ENCODE measurements at places on chromosomes 2 and 18.

GRCh38 chr2:143463719-143464118 lies 334.5 kb downstream of the ARHGAP15 start:
- DNase-seq = no peak

DNA sequence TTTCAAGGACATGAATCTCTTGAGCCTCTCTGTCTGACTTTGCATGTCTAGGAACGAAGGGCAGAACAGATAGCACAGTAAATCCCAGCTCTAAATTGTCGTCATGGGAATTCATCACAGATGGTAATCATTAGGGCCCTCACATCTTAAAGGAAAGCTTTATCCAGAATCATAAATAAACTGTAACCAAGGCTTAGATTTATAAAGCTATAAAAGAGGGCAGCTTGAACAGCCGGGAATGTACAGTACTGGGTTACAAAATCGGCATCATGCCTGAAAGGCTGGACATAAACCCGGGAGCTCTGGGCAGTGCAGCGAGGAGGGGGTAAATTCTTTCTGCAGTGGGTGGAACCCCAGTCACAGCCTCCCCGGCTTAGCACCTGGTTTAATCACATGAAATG lies 144.4 kb downstream of the GFPT1 start:
- no peak for DNase-seq

DNA sequence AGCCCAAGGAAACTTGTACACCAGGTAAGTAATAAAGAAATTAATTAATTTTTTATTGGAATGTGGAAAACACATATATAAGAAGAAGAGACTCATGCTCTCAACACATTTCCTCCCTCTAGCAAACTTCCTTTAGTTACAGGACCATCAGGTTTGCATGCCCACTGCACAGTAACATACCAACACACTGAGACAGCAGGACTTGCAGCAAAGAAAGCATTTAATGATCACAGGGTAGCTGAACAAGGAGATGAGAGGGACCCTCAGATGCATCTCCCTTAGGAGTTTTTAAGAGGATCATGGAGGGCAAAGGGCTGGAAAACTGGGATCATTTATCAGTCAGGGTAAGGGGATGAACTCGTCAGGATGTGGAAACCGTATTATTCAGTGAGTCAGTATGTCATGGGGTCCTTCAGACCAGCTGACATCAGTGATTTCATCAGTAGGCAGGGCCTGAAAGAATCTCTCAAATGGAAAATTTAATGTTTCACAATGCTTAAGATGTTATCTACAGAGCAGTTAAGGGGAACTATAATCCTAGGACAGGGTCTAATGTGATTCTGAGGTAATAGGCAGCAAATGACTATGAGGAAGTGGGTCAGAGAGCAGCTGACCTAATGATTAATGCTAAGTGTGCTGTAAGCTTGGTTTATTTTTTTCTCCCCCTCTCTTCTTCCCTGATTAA lies 193.8 kb upstream of the RND3 start:
- DNase-seq = no peak

GRCh38 chr18:24181806-24182205 lies 42.9 kb downstream of the CABYR start:
- no peak for DNase-seq

GRCh38 chr2:233241803-233242202 lies 9.7 kb upstream of the ATG16L1 start:
- DNase-seq = peak; percentile 65

GRCh38 chr2:216792222-216793021 lies 67.4 kb downstream of the TNP1 start:
- DNase-seq = no peak

DNA sequence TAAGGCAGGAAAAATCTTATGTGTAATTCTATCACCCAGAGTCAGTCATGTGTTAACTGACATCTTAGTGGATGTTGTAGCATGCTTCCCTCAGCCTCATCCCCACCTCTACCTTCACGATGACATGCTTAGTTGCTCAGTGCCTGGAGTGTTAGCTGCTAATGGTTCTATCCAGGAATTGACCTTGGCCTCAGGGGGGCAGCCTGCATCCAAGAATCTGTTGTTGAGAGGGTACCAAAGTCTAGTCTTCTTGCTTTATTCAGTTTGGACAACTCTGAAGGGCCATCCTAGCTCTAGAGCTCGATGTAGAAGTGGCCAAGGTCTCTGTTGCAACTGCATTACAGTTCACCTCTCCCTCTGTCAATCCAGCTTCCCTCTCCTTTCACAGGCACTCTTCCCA lies 61.2 kb downstream of the ACYP2 start:
- peak; percentile 2 for DNase-seq

DNA sequence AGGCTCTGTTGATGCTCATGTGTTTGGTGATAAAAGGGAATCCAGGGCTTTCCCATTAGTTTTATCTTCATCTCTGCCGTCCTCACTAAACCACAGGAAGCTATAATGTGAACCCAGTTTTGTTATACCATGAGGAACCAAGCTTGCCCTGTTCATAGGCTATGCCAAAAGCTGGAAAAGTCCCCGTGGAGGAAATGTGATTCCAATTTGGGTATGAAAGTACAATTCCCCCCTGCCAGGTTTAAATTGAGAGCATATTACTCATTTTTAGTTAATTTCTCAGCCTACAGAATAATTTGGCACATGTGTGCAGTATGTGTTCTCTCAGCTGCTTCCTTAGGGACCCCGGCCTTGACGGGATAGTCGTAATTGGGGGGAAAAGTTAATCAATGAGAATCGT lies 327.4 kb downstream of the RND3 start:
- no peak for DNase-seq

DNA sequence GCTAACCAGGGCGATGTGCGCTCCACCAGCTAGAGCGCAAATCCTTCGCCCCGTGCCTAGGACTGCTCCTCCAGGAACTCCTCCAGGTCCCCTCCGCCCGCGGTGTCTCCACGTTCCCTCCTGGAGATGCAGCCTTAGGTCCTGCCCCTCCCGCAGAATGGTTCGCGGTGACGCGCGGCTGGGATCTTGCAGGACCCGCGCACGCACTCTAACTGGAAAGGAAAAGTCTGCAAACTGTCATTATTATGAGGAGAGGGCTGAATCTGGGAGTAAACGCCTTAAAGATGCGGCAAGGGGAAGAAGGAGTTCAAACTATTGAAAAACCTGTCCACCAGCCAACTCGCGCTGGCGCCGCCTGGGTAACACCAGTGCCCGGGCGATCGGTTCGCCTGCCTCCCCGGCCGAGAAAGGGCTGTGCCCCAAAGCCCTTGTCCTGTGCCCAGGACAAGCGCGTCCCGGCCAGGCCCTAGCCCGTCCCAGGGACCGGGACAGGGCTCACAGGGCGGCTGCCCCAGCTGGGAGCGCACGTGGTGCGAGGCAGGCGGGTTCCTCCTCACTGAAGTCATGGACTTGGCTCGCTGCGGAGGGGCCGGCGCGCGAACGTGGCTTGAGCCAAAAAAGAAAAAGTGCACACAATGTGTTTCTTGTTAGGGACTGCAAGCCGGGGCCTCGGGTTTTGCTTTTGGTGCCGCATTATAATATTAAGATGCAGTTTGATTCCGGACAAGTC lies 5.5 kb upstream of the ID2 start:
- DNase-seq = no peak

GRCh38 chr2:43941359-43941758 lies 54.4 kb downstream of the LRPPRC start:
- DNase-seq = no peak

DNA sequence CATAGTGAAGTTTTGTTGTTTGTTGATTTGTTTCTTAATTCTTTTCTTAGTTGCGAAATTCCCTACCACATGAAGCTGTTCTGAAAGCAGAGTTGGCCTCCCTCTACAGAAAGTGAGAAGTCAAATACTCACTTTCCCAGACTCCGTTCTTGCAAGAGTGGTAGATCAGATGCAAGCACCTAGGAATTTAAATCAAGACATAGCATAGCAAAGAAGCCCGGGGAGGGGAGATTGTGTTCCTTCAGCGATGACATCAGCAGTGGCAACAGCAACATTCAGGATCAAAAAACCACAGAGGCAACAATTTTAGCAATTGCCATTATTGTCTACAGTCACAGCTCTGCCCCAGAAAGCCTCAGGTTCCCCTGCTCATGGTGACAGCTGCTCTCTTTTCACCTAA lies 580.0 kb downstream of the RNF144A start:
- no peak for DNase-seq

- no peak for DNase-seq
Measured at GRCh38 chr2:28248511-28248910, 144.1 kb upstream of the FOSL2 start.

- DNase-seq = no peak
Measured at GRCh38 chr2:1968209-1968987, 224.1 kb upstream of the PXDN start.

- DNase-seq = peak; percentile 12
Measured at GRCh38 chr2:10486601-10487079, 38.5 kb upstream of the ODC1 start.

DNA sequence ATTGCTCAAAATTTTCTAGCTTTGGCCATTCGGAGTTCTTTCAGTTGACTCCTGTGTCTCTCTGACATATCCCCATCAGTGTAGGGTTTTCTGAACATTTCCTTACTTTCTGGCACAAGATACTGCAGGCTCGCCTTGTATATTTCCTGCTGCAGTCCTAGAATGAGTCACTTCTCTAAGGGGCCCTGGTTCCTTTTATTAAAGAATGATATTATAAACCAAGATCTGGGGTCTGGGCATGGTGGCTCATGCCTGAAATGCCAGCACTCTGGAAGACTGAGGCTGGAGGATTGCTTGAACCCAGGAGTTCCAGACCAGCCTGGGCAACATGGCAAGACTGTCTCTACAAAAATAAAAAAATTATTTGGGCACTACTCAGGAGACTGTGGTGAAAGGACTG lies 3.0 kb upstream of the RPL37A start:
- no peak for DNase-seq

- no peak for DNase-seq
Measured at GRCh38 chr18:48877941-48878340, 72.8 kb downstream of the SMAD7 start.

- DNase-seq = no peak
Measured at GRCh38 chr18:21851327-21851961, 110.9 kb downstream of the MIB1 start.

- DNase-seq = no peak
Measured at GRCh38 chr18:41703744-41704530, 251.1 kb upstream of the PIK3C3 start.

- peak; percentile 83 for DNase-seq
Measured at GRCh38 chr2:199459286-199460100, 1.8 kb upstream of the SATB2 start.

- DNase-seq = peak; percentile 55
Measured at GRCh38 chr2:190607014-190607597, 41.8 kb upstream of the NAB1 start.

GRCh38 chr2:24723665-24724064 lies 69.5 kb downstream of the PTRHD1 start:
- DNase-seq = no peak

GRCh38 chr2:105371810-105372209 lies 27.0 kb downstream of the FHL2 start:
- DNase-seq = no peak

- DNase-seq = no peak
Measured at GRCh38 chr2:25303633-25304236, 38.0 kb downstream of the DNMT3A start.

DNA sequence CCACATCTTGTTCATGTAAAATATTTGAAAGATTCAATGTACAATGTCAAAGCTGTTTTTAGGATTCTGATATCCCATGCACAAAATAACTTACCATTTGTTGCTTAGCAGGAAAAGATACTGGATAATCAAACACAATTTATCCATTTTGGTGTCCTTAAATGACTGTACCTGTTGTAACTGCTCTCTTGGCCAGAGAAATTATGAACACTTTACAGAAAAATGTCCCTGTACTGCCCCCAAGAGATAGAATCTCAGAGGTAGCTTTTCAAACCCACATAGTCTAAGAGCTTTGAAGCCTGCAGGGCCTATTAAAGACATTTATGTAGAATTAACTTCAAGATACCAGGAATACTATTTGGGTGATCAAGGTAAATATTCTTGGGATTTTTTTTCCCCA lies 12.2 kb upstream of the ME2 start:
- no peak for DNase-seq

DNA sequence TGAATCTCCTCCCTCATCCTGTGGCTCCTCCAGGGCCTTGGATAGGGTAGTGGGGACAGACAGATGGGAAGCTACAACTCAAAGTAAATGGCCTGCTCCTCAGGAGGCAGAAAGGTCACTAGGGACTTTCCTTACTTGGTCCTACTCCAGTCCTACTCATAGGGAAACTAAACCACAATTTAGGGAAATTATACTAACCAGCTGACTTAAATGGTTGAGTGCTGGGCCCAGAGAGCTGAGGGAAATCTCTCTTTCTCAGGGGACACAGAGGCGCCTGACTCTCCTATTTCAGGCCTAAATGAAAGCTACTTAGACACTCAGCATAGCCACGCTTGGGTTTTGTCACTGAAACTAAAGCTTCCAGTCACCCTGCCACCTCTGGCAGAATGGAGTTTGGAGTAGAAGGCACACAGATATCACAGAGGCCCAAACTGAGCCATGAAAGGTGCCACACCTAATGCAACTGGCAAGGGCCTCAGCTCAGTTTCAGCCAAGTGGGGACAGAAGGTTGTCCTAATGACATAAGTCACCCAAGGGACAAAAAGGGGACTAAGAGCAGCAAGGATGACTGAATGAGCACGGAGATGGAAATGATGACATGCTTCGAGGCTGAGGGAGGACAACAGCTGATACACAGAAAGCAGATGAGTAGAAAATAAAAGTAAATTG lies 24.0 kb downstream of the CERKL start:
- no peak for DNase-seq

- DNase-seq = no peak
Measured at GRCh38 chr2:25424426-25425028, 82.8 kb upstream of the DNMT3A start.

DNA sequence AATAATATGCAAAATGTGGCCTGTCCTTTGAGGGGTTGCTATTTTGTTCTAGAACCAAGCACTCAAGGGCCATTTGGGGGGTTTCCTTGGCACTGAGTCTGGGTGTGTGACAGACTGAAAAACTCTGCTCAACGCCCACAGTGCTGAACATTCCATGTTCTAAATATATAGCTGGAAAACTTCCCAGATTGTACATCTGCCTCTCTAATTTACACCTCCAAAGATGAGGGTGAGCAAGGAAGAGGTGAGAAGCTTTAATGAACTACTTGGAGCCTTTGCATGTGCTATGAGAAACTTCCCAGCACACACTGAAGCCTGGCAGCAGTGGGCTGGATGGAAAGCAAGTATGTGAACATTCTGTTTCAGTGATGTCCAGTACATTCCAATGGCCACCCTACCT lies 296.7 kb upstream of the KCNH7 start:
- no peak for DNase-seq

Measured in LoVo (cell line).